ENCODE measurements at places on chromosomes 7 and 10. TPM values are rescaled to one million over a fixed set of nuclear protein-coding genes. Genes with fewer than 3 reads are reported as not detected.

DNA sequence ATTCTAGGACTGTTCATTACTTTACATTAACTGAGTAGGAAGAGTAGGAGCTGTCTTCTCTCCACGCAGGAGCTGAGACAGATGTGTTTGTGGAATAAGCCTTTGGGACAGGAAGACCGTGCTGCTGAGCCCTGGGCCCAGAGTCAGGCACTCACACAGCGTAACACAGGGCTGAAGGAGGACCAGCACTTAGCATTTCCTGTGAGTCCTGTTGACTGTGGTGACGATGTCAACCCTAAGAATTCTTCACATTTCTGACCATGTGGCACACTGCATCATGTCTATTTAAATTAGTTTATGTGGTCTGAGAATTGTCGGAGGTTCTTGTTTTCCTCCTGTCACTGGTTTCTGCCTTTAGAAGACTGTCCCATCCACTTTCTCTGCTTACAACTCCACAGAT lies 117.2 kb downstream of the PIP4K2A start:
- H3K4me3 ChIP-seq: no peak overlapping the region
- H3K4me1 ChIP-seq: peaks cover 46% of the 10 kb centered on the region
- H3K27me3 ChIP-seq: no peaks in the 10 kb centered on the region
- no peak for DNase-seq
- peak overlapping the region; percentile 34 for H3K27ac ChIP-seq

- peaks cover 16% of the 10 kb centered on the region for H3K27me3 ChIP-seq
- no peak overlapping the region for H3K27ac ChIP-seq
- H3K36me3 ChIP-seq: no peaks in the 10 kb centered on the region
- peaks cover 9% of the 10 kb centered on the region for H3K4me1 ChIP-seq
- H3K4me3 ChIP-seq: no peak overlapping the region
- DNase-seq: no peak
Observed at GRCh38 chr10:14412624-14413023, 81.9 kb upstream of the FRMD4A start.

DNA sequence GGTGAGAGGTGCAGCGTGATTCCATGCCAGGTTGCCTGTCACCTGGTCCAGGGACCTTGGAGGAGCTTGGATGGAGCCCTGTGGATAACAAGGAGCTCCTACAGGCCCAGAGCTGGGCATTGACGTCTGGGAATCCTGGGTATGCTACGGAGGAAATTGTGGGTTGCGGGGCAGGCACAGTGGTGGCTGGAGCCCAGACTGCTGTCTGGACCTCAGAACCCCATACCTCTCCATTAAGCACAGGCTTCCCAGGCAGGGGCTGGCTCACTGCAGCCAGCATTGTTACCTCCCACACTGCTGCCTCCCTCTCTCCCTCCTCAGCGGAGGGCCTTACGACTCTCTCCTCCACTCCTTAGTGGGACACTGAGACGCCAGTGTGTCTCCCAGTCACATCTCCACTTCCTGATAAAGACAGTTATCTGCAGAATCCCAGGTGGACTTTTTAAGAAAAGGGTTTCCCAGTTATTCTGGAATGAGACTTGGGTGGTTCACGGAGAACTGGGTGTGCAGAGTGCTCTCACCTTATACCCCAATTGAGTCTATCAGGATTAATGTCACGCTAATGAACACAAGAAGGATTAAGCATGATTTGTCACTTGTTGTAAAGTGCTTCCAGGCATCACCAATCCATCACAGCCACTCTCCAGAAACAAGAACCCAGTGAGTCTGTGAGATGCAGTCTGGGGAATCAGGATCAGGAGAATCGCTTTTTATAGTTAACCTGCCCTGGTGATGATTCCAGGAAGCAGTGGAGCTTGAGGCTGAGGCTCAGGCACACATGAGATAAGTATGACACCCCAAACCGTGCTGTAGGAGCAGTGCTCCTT lies 309.4 kb downstream of the RPS24 start:
- no peak overlapping the region for H3K27ac ChIP-seq
- peaks cover 6% of the 10 kb centered on the region for H3K27me3 ChIP-seq
- H3K4me3 ChIP-seq: no peak overlapping the region

SRPK2 gene
- 52.3 TPM for total RNA-seq

C7orf33 gene
- not detected for total RNA-seq
